ENCODE measurements at places on chromosomes 13 and 19. TPM values are rescaled to one million over a fixed set of nuclear protein-coding genes. Genes with fewer than 3 reads are reported as not detected.
A peak's percentile ranks its signal among the peaks of the same experiment; 100 is the strongest.

SNRPD2 gene
- polyA plus RNA-seq: 587 TPM

MCF2L gene
- not detected for polyA plus RNA-seq

FCGBP gene
- polyA plus RNA-seq: 0.03 TPM

MUC16 gene
- not detected for polyA plus RNA-seq

ATP1A3 gene
- 0.11 TPM for polyA plus RNA-seq

RGCC gene
- polyA plus RNA-seq: 10.6 TPM

DCLK1 gene
- 0.02 TPM for polyA plus RNA-seq

LILRA2 gene
- not detected for polyA plus RNA-seq

DNA sequence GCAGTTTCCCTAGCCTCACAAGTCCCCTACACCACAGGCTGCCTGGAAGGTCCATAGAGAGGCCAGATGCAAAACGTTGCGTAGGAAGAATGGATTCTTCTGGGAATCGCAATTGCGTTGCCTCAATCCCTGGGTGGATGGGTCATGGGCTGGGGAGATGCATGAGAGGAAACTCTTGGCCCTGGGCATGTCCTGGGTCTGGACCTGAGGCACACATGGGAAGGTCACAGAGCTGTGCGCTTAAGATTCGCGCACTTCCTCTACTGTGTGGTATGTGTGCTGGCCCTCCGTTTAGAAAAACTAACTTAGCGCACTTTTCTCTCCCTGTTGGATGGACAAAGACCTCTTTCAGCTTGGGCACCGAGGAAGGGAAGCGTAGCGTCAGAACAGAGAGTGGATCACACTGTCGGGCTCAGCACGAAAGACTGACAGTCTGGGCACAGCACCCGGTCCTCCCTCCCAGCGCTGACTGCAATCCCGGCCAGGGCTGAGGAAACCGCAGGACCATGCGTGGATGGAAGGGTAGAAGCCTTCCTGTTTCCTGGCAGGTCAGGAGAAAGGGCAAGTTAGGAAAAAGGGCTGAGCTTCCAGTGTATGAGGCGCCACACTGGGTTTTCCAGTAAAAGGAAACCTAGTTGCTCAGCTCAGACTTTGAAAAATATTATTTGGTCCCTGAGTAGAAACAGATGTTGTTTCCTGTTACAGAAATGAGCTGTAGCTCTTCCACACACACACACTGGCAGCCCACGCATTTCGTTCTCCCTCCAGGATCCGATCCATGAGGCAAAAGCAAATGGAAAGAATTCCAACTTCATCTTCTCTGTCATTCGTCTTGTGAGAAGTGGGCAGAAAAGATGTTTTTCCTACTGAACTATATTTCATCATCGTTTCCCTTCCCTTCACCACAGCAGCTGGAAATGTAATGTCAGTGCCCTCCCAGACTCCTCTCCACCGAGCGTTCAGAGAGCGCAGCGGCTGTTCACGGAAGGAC is 86.0 kb downstream of the ING1 start:
- peak; percentile 95 for DNase-seq

DNA sequence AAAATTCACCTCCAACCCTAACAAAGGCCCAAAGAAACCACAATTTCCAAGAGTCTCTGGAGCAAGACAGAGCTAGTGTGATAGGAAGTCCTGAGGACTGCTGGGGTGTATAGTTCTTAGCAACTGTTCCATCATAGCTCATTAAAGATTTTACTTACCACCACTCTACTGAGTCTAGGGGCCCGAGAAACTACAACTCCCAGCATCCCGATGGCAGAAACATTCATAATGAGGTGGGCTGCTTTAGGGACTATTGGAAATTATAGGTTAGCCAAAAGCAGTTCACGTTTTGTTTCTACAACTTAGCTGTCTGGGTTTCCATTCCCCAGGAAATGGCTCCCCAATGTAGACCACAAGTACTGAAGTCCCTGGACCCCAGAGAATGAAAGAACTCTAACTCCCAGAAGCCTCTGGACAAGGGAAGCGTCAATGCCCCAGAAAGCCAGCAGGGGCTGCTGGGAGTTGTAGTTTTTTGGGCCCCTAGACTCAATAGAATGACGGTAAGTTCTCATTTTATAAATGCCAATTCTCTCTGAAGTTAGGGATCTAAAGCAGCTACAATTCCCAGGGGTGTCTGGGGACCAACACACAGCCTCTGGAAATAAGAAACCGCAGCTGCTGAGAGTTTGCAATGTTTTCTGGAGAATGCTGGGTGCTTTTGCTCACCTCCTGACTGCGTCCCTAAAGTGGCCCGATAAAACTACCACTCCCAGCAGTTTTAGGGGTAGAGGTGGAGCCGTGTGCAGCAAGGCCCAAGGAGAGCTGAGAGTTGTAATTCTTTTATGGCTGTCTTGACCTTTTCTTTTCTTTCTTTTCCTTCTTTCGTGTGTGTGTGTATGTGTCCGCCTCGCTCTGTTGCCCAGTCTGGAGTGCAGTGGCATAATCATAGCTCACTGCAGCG is 11.1 kb downstream of the FTL start:
- no peak for DNase-seq

DNA sequence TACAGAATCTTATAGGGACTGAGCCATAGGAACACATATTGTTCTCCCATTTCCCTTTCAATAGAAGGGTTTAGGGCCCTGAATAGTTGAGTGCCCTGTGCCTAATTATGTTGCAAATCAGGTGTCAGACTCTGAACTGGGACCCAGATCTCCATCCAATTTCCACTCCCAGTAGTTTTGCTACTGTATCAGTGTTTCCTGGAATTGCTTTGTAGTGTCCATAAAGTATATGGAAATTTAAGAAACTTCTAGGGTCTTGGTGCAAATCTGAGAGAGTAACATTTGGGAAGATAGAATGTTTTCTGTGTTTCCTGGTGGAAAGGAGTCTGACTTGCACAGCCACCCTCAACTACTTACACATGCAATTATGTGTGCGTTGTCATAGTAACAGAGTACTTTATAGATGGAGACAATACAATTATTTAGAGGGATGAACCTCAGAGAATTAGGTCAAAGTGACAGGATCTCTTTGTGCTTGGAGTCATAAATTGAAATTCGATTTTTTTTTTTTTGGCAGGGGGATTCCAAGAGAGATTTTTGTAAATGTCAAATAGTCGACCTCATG is 646 bp upstream of the SLC10A2 start:
- no peak for DNase-seq

- DNase-seq: peak; percentile 49
Measured at GRCh38 chr19:1568320-1569019, at the start of gene MEX3D. MEX3D (minus strand) TSS chr19:1568325; CDS start chr19:1568058, 267 bp downstream.

GRCh38 chr19:49779731-49780555 is 13.1 kb downstream of the AP2A1 start:
- no peak for DNase-seq

- no peak for DNase-seq
Measured at GRCh38 chr13:92473765-92474475, 752.7 kb upstream of the GPC6 start.

DNA sequence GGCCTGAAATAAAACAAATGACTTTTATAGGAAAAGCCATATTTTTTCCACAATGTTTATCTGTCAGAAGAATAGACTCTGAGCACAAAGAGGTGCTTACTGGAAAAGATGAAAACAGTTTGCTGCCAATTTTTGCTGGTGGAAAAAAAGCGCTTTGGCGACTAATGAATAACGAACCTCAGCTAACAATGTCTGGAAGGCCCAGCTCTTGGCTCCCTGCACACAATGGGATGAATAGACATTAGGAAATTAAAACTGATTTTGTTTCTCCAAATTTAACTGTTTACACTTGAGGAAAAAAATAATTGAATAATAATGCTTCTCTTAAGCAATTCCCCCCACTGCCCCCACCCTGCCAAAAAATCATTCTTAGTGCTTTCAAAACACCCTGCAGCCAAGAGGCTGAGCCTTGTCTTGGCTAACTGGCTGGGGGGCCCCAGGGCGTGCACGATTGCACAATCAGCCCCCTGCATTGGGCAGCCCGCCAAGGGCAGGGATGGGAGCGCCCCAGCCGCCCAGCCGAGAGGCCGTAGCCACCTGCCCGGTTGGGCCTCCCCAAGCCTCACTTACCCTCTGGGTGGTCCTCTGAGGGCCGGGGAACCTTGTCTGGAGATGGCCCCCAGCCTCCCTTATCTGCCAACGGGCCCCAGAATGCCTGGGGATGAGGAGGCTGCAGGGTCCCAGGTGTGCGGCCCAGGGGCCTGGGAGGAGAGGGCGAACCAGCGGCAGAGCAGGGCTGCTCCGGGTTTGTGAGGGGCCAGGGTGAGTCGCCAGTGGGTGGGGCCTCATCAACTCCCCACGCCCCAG is 16.8 kb downstream of the CEBPG start:
- no peak for DNase-seq

DNA sequence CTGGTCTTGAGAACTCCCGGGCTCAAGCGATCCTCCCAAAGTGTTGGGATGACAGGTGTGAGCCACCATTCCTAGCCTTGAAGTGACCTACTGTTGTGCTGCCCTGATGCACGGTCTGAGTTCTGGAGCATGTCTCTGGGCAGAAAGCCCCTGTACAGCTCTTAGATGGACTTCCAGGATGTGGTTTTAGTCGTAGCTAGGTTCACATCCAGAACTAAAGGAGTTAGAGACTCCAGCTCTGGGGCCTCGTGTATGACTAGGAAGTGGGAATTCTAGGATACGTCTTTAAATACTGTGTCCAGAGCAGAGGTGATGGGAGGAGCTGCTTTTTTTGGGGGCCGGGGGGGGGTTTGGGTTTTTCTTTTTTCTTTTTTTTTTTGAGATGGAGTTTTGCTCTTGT is 12.2 kb downstream of the UPF1 start:
- no peak for DNase-seq

DNA sequence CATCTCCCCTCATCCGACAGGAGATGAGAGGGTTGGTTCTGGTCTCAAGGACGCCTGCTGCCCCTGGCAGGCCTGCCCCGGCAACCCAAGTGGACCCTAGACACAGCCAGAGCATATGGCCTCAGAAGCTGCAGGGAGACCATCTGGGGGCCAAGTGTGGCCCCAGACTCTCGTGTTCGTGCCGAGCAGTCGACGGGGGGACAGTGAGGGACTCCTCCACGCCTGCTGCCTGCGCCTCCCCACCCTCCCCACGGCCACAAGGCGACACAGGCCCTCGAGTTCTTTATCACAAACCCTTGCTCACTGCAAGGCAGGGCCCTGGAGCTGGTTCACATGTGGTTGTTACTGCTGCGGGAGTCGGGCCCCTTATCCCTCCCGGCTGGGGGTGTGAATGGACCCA is 9.3 kb downstream of the CAPS start:
- DNase-seq: no peak

- DNase-seq: no peak
Measured at GRCh38 chr13:50552424-50552966, 291.0 kb downstream of the DLEU7 start.

DNA sequence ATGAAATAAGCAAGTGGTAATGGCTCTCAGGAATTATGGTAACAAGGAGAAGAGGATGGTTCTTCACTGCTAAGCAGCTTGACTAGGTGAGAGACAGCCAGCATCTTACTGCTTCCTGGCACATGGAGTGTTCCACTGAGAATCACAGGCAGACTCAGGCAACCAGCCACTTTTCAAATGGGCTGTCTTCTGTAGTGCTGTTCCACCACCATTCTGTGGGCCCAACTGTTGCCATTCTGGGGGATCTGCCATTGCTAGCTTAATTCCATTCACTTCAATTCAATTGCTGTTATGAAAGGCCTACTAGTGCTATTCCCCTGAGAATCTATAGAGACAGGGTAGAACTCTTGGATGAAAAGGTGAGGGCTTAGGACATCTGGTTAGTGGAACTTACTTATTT is 341.9 kb downstream of the KCNRG start:
- no peak for DNase-seq

DNA sequence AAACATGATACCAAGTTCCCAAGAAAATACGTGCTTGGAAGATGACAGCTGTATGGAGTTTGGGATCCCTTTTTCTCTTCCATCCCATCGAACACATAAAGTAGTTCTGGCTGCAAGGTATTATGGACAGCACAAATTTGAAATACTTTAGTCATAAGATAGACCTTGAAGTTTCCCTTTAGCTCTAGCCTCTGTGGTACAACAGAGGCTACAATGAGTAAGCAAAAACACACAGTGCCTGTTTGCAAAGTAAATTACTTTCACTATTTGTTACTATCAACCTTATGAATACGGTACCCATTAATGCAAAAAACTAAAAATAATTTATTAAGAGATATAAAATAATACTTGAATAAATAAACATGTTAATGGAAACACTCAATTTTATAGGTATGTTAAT is 21.0 kb upstream of the LRCH1 start:
- no peak for DNase-seq

DNA sequence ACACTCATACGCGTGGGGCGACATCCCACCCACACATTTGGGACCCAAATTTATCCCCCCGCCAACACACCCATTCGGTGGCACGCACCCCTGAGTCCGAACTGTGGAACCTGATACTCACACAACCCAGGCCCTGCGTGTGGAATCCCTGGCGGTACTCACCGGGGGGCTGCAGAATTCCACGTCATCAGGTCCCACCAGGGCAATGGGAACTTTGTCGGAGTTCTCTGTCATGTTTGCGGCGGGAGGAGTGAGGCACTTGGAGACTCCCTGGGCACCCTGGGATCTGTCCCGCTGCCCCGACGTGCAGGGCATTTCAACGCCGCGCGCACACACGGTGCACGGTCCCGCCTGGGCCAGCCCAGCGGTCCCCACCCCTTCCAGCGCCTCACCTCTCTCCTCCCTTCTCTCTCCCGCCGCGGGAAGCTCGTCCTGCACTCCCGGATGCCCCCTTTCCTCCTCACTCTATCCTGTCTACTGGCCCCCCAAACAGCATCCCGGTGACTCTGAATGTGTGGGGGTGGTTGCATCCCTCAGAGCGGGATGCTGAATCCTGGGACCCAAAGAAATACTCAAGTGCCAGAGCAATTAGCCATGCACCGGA is at the start of gene CNMD:
CNMD (minus strand) TSS at position 353 of the 604 bp plus-strand sequence; CDS start at position 234, 119 bp downstream.
- DNase-seq: no peak

- peak; percentile 83 for DNase-seq
Measured at GRCh38 chr13:113816946-113817859, 46.7 kb downstream of the GAS6 start.

- DNase-seq: no peak
Measured at GRCh38 chr19:6478815-6479214, 2.8 kb downstream of the DENND1C start.

DNA sequence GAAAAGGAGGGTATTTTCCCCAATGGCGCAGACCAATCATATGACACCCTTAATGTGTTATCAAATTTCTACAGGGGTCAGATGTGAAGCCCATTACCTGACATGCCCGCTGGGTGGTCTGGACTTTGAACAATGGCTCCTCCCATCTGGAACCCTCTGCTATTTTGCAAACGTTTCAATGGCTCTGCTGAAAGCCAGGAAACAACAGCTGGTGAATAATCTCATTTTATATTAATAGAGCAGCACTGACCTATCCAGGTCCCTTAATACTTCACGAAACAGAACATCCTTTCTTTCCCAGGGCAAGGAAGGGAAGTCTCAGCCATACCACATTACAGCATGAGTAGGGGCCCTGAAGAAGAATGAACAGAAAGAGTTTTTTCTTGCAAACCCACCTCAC is 20.3 kb upstream of the KPNA3 start:
- DNase-seq: no peak

- peak; percentile 59 for DNase-seq
Measured at GRCh38 chr13:41352935-41353840, 42.1 kb downstream of the NAA16 start.

GRCh38 chr13:91456837-91457236 is 58.4 kb downstream of the GPC5 start:
- DNase-seq: no peak
